ENCODE measurements at places on chromosomes 7 and 10.

- no peak for DNase-seq
These were observed 5.8 kb downstream of the PSMA2 start for GRCh38 chr7:42926204-42926603.

DNA sequence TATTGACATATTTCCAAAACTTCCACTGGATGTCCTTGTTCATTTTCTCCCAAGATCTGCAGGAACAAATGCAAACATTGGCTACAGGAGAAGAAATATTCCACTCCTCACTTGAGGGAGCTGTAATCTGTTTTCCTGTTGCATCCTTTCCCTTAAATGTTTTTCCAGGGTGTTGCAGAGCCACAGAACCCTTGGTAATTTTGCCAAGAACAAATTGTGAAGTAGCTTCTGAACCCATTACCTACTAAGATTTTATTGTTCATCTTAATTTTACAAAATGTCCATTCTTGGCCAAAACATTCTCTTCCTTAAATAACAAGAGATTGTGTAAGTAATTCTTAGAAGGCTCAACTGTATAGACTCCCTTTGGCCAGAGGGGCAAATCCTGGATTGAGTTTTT is 177.0 kb downstream of the GNAT3 start:
- no peak for DNase-seq

DNA sequence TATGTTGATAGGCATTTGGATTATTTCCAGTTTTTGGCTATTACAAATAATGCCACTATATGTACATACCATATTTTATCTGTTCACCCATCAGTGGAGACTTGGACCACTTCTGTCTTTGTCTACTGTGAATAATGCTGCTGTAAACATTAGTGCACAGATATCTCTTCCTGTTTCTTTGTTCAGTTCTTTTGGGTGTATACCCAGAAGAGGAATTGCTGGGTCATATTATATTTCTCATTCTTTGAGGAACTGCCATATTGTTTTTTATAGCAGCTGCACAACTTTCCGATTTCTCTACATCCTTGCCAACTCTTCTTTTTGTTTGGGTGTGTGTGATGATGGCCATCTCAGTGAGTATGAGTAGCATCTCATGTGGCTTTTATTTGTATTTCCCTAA is 218.0 kb downstream of the LRMDA start:
- no peak for DNase-seq

DNA sequence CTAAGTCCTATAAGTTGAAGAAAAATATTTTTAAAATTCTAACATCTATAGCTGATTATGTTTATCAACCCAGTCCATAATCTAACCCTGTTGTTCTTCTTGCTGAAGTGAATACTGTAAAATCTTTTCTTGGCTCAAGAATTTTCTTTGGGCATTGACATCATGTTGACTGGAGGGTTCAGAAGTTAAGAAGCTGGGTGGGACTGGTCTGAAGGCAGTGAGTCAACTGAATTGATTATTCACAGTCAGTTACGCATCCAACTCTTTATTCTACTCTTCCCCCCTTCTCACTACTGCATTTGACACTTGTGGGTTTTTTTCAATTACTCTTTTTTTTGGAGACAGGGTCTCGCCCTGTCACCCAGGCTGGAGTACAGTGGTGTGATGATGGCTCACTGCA is 31.0 kb downstream of the DENND2A start:
- DNase-seq = no peak

GRCh38 chr10:117875793-117876192 is 170.9 kb downstream of the RAB11FIP2 start:
- DNase-seq = no peak

GRCh38 chr7:123643495-123644441 is 11.9 kb upstream of the LMOD2 start:
- DNase-seq = no peak

GRCh38 chr10:1743141-1743540 is 5.8 kb upstream of the ADARB2 start:
- no peak for DNase-seq

DNA sequence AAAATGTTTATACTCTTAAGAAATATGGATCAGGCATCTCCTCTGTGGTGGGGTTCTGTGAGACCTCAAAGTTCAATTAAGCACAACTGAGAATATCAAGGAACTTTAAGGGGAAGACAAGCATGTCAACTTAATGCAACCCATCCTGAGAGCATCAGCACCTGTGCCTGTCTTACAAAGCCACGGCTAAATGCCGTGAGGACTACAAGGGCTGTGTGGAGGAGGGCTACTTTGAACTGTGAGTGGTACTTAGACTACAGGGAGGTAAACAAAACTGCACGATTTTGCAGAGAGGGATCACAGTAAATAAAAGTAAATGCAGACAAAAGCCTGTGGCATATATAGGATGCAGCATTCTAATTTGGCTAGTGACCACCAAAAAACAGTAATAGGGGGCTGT is 139.1 kb downstream of the ATE1 start:
- DNase-seq = no peak

DNA sequence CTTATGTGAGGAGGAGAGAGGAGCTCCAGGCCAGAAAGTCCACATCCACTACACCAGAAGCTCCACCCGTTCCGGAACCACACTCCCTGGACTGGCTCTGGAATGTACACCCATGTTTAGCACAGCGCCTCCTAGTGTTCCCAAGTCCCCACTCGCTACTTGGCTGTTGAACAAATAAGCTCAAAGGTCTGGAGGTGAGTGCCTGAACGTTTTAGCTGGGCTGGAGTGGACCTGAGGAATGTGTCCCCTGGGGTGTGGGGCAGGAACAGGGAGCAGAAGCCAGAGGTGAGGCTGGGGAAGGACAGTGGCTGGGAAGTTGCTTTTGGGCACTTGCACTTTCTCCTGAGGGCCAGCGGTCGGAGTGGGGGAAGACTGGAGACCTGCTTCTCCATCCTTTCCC is 164.1 kb upstream of the CDCA7L start:
- no peak for DNase-seq

DNA sequence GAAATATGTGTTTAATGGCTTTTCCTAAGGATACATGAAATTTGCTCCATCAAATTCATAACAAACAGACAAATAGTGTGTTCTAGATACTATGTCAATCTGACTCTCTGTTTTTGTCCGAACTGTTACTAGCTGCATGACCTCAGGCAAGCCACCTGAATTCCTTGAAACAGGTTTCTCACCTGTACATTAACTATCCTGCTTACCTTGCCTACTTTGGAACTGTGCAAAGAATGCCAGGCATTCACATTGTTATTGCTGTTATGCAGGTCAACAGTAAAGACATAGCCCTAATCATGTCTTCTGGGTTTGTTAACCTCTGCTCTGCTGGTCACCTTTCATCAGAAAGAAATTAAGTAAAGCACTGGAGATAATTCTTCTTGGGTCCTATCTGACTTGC is 1283.9 kb upstream of the CELF2 start:
- no peak for DNase-seq

- peak; percentile 64 for DNase-seq
These were observed at the start of gene SFXN4 for GRCh38 chr10:119165171-119166117. Gene SFXN4, minus strand, starts transcription at chr10:119165714. Its CDS starts 67 bp downstream, at chr10:119165647.

GRCh38 chr10:30557884-30558283 is 71.7 kb downstream of the LYZL2 start:
- no peak for DNase-seq
